ENCODE measurements at places on chromosomes 4 and X. TPM values are rescaled to one million over a fixed set of nuclear protein-coding genes. Genes with fewer than 3 reads are reported as not detected.

The HPGD gene
- total RNA-seq = 63.3 TPM

The SLAIN2 gene
- total RNA-seq = 82.5 TPM

The UGT2B10 gene
- total RNA-seq = not detected

The RASL11B gene
- total RNA-seq = 1.3 TPM

The SEPTIN6 gene
- 51.5 TPM for total RNA-seq

The DIPK2B gene
- 17.9 TPM for total RNA-seq

The BEX1 gene
- total RNA-seq = 0.83 TPM

The NLRP2B gene
- total RNA-seq = not detected

The NAP1L2 gene
- 3.6 TPM for total RNA-seq

The NCAPG gene
- total RNA-seq = 0.17 TPM

The PCDH11X gene
- 0.33 TPM for total RNA-seq

The HAND2 gene
- total RNA-seq = 163 TPM

The MBNL3 gene
- 10.4 TPM for total RNA-seq

The PNMA6E gene
- total RNA-seq = not detected

The C4orf36 gene
- total RNA-seq = not detected

Data from esophagus muscularis mucosa (tissue), 4 donors.